Erythroblast (primary cell): ENCODE measurements at places on chromosomes 4 and X.

GRCh38 chr4:82842593-82842992 is 44.0 kb upstream of the SCD5 start:
- DNase-seq: peak; percentile 23

DNA sequence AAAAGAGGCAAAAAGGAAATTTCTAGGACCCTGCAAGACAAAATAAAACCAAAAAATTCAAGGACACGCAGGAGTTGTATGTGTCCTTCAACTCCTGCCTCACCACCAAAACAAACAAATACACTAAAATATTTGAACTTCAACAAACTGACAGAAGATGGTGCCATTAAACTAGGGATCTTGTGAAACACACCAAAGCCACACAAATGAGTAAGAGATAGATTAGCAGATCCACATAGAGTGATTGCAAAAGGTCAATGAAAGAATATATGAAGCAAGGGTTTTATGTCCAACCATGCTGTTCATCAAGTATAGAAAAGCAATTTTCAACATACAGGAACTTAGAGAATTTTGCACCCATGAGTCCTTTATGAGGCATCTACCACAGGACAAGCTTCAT is 40.1 kb upstream of the SCML1 start:
- DNase-seq: peak; percentile 1

DNA sequence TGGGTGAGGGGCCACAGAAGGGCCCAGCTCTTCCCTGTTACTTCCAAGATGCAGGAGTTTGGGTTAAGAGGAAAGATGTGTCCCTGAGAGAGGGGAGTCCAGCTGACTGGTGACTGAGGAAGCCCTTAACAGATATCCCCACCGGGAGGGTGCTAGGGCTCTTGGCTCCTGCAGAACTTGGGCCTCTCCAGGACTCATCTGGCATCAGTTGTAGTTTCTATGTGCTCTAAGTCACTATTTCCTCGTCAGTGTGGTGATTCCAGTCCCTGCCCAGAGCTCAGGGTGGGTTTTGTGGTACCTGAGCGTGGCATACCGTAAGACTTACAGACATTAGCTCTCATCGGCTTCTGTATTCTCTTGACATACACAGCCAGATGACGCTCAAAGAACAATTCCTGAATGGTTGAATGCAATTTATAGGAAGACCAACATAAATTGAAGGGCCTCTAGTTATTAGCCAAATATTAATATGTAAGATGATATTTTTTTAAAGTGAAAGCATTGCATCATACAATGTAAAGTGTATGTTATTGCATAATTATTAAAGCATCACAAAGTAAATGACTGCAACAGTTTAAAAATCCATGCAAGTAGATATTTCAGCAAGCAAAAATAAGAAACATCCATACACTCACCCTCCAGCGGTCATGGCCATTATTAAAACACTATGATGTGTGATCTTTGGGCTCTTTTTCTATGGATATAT is 195.5 kb downstream of the PTTG2 start:
- no peak for DNase-seq

- no peak for DNase-seq
These were observed 80.9 kb downstream of the NKX6-1 start for GRCh38 chr4:84417997-84418709.

DNA sequence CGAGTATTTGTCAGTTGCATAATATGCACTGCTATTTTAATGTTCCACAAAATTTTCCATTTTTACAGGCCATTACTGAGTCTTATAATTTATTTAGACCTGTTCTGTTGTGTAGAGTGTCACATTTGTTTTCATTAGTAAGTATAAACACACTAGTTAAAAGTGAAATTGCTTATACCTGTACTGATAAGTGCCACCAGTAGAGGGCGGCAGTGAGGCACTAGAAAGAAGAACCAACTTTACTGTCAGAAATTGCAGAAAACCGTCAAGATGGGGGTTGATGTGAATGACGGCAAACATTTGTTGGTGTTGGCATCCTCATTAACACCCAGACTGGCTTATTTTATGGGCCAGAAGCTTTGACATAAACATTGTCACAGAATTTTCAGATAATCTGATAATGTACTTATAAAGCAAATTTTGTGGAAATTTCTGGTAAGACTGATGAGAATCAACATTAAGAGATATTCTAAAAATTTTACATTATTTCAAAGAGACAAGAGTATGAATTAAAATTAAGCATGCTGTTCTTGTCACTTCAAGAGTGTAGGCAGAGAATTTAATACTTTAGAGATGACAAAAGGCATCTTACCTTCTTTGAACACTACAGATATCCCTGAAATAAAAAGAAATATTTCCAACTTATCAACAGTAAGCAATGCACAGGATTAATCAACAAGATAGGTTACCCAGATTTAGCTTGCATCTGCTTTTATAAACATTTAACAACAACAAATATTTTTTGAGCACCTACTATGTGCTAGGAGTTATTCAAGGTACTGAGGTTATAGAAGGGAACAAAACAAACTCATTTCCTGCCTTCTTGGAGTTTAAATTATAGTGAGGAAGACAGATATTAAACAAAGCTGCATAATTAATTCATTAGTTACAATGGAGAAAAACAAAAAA is 24.9 kb downstream of the ALPK1 start:
- peak; percentile 65 for DNase-seq

- no peak for DNase-seq
These were observed 286.2 kb downstream of the GALNTL6 start for GRCh38 chr4:172099376-172099775.

DNA sequence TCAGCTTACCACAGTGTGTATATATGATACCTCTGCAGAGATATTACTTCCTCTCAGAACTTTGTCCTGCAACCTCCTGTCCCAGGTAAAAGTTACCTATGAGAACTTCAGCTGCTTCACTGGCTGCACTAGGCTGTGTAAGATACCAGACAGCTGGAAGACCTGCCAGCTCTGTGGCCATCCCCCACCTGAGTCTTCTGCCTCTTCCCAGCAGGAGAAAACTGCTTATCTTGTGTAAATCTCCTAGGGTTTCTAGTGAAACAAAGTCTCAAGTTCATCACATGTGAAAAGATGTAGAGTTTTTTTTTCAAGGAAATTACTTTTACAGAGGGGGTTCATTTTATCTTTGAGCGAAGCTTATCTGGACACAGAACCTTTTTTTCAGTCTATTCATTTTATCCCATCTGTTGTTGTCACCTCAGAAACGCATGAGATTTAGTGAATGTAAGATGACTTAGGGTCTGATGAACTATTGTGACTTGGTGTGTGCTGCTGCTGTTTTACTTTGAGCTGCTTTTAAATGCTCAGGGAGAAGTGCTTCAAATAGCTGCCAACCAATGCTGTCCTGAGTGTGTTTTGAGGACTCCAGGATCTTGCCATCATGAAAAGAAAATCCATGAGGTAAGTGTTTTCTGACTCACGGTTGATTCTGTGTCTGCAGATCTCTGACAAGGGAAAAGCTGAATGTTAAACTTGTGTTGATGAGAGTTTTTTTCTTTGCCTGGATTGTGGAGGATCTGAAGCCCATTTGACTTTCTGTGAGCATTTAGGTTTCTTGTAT is 187.8 kb downstream of the FRAS1 start:
- no peak for DNase-seq

GRCh38 chr4:171042989-171043524 is 770.1 kb upstream of the GALNTL6 start:
- no peak for DNase-seq

- DNase-seq: no peak
These were observed 149.6 kb downstream of the INPP4B start for GRCh38 chr4:142696334-142697122.

DNA sequence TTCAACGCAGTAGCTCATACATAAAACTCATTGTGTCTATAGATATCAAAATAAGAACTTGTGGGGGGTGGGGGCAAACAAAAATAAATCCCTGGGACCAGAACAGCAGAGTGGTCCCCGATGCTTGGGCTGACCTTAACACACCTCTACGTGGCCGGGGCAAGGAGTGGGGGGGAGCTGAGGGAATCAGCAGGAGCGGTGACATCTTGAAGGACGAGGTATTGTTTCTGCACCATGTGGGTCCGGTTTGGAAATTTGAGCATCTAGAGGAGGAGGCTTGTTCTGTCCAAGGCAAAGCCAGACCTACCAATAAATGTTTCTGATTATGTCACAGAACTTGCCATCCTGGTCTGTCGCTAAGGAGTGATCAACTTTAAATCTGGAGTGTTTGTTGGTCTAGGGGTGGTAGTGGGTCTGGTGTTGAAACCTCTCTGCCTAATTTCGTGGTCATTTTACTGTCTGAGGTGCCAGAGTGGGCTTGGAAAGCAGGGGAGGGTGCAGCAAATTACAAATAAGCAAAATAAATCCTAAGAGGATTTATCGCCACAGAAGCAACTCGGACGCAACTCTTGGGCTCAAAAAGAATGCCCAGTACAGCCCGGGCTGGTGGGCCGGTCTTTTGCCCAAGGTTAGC is 774 bp upstream of the RAPGEF2 start:
- DNase-seq: peak; percentile 52

DNA sequence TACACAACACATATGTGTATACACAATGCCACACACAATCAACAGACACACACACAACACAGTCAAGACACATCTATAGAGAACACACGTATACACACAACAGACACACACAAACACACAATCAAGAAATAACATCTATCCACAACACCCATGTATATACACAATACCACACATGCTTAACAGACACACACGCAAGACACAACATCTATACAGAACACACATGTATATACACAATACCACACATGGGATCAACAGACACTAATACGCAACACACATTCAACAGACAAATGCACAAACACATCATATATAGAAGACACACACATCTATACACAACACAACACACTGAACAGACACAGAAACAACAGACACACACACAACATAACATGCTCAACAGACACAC is 234.8 kb downstream of the SHOX start:
- DNase-seq: no peak

DNA sequence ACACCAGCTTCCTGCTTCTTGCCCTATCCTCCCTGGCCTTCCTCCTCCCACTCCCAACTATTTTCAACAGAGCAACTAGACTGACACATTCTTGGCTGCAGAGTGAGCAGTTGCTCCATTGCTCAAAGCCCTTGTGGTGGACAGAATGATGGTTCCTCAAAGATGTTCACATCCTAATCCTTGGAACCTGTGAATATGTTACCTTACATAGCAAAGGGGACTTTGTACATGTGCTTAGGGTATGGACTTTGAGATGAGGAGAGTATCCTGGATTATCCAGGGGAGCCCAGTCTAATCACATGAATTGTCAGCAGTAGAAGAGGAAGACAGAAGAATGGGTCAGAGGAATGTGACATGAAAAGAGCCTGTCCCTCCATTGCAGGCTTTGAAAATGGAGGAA is 24.9 kb upstream of the HOPX start:
- DNase-seq: no peak

DNA sequence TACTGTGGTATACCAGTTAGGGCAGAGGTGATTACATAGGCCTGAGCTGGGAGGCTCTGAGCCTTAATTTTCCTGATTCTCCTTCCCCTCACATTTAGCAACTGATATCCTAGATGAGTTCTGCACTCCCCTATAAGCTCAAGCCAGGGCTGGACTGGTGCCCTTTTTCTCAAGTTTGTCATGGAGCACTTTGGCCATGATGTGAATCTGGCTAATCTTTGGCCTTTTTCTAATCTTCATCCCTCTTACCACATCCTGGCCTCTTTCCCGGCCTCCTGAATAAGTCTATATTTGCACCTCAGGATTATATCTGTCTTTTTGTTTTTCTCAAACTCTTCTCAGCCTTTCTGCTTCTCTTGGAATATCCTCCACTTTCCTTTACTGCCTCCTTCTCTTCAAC is 10.9 kb upstream of the LAS1L start:
- DNase-seq: no peak

DNA sequence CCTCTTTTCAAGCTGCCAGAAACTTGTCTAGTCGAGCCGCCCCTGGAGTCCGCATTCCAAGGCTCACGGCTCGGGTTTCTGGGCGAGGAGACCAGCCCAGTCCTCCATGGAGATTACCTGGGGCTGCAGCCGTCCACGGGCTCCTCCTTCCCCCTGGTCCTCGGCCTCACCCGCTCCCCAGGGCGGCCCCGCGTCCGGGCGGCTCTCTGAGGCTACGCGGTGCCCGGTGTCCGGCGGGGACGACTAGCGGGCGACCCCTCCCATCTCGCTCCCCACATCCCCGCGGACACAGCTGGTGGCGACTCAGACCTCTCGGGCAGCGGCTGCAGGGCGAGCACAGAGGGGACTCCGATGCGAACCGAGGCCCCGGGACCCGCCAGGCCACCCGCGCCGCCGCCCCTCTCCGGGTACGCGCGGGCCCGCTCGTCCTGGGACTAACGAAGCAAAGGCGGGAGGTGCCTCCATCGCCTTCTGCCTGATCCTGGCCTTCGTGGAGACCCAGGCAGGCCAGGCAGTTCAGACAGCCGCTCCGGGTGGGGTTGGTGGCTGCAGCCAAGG is 159.4 kb downstream of the TRAM1L1 start:
- peak; percentile 28 for DNase-seq

GRCh38 chrX:80306007-80306406 is 114.2 kb upstream of the TENT5D start:
- no peak for DNase-seq

DNA sequence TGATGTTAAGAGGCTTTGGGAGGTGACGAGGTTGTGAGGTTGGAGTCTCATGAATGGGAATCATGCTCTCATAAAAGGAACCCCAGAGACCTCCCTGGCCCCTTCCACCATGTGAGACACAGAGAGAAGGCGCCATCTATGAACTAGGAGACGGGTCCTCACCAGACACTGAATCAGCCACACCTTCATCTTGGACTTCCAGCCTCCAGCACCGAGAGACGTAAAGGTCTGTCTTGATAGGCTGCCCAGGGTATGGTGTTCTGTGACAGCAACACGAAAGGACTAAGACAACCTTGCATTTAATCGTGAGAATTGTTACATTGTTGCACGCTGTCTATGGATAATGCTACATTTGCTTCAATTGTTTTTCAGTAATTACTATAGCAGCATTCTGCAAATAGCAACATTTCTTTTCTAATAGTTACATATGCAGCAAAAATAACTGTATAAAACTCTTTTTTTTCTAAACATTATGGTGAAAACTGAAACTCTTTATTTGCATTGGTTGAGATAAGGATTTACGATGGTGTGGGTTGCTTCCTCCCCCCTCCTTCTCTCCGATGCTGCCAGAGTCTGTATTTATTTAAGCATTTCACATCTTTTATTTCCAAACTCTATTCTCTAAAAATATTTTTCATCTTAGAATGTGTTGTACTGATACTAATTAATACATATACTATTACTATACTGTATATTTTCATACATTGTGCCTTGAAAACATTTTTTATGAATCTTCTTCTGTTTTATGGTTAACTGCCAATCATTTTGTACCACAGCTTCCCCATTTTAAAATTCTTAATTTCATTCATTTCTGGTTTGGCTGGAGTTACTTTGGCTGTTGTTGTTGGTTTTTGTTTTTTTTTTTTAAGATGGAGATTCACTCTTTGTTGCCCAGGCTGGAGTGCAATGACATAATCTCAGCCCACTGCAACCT is 26.4 kb upstream of the AKAP17A start:
- DNase-seq: no peak
